ENCODE measurements at places on chromosomes 2 and 18.

DNA sequence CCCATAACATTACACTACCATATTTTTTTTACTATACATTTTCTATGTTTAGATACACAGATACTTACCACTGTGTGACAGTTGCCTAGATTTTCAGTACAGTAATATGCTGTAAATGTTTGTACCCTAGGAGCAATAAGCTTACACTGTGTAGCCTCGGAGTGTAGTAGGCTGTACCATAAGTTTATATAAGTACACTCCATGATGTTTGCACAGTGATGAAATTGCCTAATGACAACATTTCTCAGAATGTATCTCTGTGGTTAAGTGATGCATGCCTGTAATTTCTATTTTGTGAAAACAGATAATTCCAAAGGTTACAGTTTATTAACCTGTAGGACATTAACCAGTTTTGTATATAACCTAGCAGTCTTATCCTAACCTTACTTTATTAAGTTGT is 128.1 kb upstream of the RBMS1 start:
- no peak for DNase-seq

DNA sequence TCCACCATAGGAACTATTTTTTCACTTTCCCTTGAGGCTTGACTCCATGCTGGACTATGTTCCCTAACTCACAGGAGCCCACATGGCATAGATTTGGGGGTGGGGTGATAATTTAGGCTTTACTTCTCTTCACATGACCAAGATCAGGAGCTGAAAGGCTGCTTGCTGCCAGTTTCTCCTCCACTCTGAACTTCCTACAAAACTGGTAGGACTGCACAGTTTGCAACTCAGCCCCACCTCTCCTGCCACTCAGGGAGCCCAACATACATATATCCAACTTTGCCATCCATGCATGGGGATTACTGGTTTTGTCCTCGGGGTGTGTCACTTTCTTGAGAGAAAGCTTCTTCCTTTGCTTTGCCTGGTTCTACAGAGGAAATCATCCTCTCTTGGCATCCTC is 14.2 kb downstream of the INO80D start:
- no peak for DNase-seq

GRCh38 chr18:3666526-3667254 is 216.7 kb downstream of the TGIF1 start:
- DNase-seq: no peak

DNA sequence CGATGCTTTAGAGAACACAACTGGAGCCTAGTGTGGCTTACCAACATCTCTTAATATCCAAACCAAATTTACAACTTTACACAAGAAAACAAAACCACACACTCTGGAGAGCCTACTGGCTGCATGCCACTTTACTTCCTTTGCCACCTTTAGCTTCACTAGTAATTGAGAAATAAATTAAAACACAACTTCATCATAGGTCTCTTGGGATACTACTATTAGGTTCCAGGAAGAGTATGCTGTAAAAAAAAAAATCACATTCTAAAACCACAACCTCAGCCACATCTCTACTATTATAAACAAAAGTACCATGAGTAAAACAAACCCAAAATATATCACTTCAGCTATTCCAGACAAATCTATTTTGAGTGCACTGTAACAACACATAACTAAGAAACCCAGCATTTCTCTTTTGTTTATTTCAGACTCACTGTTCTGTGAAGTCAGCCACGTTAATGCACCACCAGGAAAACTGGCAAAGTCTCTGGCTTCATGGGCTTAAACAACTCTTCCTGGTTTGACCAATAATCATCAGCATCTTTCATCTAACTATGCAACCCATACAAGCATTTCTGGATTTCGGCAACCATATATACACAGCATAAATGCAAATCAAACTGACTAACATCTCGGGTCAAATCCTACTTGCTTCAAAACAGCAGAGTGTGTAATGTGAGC is 59.1 kb downstream of the REV1 start:
- no peak for DNase-seq

GRCh38 chr2:240238786-240239185 is 98.3 kb upstream of the OTOS start:
- no peak for DNase-seq

- no peak for DNase-seq
Observed at GRCh38 chr2:144660518-144661316, 140.8 kb upstream of the ZEB2 start.

DNA sequence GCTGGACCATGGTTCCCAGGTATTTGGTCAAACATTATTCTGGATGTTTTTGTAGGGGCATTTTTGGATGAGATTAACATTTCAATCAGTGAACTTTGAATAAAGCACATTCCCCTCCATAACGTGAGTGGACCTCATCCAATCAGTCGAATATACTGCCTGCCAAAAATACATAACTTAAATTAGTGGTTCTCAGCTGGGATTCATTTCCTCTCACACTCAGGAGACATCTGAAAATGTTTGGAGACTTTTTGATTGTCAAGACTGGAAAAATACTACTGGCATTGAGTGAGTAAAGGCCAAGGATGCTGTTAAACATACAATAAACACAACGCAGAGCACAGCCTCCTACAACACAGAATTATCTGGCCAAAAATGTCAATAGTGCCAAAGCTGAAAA is 198.2 kb downstream of the MYO1B start:
- DNase-seq: no peak

DNA sequence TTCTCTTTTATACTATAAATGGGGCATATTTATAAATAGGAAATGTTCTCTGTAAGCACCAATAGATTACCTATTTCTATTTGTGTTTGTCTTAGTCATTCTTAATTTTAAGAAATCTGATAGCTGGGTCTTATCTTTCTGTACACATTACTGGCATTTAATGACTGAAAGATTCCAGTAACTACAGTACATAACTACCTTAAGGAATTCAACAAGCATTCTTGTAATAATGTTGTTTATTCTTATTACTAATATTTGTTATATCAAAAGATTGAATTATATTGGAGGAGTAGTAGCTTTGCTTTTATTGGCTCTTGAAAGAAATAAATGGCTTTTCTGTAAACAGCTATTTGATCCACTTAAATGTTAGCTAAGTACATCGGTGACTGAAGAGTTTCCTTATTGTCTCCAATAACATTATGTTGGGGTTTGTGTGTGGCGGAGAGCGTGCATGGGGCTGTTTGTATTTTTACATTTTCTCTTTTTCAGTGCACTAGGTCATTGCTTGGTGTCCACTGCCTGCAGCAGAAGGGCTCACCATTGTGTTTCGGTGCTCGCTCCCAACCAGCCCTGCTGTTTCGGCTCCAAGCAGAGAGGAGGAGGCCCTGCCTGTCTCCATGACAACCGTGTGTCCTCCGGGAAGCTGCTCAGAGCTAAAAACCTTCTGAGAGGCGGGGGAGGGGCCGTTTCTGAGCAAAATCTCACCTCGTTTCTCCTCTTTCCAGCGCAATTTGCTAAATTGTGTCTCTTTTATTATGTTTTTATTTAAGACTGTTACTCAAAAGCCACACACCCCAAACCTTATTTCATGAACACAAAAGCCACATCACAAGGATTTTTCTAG is 112.5 kb upstream of the SLC38A11 start:
- DNase-seq: no peak

DNA sequence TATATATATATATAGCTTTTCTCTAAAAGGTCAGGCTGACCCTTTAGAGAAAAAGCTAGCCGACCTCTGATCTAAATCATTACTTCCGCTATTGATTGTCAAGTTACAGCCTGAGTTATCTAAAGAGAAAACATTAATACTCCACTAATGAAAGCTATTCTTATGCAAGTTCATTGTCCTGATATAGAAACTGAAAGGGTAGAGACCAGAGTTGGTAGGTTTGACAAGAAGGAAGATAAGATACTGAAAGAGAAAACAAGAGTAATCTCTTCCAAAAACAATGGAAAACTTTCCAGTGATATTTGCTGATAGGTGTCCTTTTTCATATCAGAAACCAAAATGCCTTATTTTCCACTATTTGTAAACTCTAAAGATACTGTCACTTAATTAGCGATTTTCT is 62.8 kb upstream of the SLC39A10 start:
- no peak for DNase-seq

DNA sequence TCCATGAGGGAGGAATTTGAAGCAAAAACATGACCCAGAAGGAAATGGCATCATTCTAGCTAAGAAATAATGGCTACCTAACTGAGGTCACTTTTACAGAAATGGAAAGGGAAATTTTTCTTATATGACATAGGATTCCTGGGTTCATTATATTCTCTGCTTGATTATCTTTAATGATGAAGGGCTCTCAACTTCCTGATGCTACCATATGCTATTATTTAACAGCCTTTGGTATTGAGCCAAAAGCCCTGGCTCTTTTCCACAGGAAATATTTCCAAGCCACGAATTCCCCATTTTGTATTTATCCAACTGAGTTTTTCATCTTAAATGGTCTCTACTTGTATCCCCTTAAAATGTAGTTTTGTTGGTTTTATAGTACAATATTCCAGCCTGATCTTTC is 63.2 kb upstream of the NPAS2 start:
- no peak for DNase-seq

DNA sequence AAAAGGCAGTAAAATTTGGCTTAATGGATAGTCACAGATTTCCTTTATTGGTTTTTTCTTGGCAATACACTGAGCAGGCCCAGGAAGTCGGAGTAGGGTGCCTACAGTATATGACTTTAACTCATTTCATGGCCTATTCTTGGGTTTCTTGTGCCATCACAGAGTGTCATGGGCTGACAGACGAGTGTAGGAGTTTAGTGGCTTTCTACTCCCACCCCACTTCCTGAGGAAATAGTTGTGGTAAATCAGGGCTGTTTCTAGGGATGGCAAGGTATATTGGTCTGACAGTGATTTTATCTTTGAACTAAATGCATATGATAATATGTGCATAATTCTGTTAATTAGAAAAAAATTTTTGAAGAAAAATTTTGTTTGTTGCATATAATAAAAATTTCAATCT is 100.1 kb downstream of the PLCL1 start:
- DNase-seq: no peak

- DNase-seq: no peak
Observed at GRCh38 chr2:4012197-4012596, 308.8 kb downstream of the DCDC2C start.

GRCh38 chr2:11072550-11072949 is 82.7 kb upstream of the SLC66A3 start:
- DNase-seq: no peak

- no peak for DNase-seq
Observed at GRCh38 chr2:16012626-16013358, 72.4 kb downstream of the MYCN start.

- no peak for DNase-seq
Observed at GRCh38 chr2:223442847-223443246, 159.3 kb downstream of the SCG2 start.

DNA sequence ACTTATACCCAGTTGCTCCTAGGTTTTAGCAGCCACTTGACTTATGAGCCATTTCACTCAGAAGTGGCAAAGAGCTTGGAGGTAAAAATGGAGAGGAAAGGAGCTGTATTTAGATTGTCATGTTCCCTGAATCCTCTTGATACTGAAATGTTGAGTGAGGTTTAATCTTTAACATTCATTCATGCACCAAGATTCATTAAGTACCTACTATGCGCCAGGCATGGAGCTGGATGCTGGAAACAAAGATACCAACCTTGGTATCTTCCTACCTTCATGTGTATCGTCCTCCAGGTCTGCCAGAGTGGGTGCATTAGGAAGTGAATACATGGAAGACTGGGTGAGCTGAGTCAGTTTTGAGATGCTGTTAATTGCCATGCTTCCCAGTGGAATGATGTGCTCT is 23.7 kb downstream of the TPGS2 start:
- DNase-seq: no peak

- DNase-seq: peak; percentile 46
Observed at GRCh38 chr2:216001216-216002100, 11.9 kb downstream of the MREG start.

- DNase-seq: no peak
Observed at GRCh38 chr18:23683671-23684070, 5.6 kb upstream of the LAMA3 start.

DNA sequence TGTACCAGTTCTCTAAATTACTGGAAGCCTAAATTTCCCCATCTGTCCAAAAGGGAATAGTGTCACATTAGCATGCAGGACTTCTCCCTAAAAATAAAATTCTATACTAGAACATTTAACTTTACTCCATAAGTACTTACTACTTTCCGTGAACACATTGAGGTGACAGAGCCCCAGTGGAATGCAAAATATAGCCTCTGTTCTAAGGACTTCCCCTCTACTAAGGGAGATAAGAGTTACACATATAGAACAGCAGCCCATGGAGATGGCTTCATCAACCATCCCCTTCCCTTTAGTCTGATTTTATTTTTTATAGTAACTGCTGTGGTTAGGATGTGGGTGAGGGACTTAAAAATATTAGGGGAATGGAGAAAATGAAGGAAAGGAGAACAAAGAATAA is 68.9 kb upstream of the STPG4 start:
- DNase-seq: no peak

DNA sequence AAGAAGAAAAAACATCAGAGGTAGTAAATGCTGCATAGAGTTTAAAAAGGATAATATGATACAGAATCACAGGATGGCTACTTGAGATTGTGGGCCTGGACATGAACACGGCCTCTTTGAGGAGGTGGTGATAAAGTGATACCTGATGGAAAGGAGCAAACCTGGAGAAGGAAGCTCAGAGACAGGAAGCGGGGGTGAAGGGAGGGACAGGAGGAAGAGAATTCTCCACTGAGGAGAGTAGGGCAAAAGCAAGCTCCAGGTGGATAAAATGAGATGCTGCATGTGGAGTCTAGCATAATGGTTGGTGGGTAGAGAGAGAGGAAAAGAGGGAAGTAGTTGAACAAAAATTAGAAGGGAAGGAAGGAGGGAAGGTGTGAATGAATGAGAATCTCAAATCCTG is 77.0 kb upstream of the GALNT3 start:
- no peak for DNase-seq

GRCh38 chr2:231134910-231135655 is 10.2 kb upstream of the HTR2B start:
- DNase-seq: no peak

DNA sequence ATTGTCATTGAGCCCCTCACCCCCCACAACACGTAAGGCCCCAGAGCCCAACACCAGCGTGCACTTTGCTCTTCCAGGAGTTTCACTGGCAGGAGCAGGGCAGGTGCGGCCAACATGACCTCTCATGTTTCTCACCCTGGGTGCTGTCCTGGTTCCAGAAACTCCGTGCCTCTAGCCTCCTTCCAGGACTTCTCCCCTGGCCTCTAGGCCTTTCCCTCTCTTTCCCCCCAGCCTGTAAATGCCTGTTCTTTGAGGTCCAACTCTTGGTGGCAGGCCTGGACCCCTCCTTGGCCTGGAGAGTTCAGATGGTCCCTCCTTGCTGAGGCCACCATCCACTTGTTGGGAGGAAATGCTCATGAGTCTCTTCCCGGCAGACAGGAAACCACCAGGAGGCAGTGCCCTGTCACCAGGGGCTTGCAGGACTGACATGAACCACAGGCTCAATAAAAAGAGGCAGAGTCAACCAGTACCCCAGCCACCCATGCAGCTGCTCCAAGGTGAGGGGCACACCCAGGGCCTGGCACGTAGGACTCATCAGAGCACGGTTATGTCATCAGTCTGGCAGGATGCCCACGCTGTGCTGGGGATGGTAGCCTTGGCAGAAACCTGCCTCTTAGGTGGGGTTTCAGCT is 1.5 kb downstream of the MALL start:
- DNase-seq: no peak

GRCh38 chr2:210859314-210859713 is 302.9 kb downstream of the CPS1 start:
- DNase-seq: no peak

GRCh38 chr2:42102591-42103450 is 55.0 kb downstream of the PKDCC start:
- peak; percentile 62 for DNase-seq

All from GM20000 (cell line).